NCI-H187 (cell line): ENCODE measurements at places on chromosomes 1 and 21.
A peak's percentile ranks its signal among the peaks of the same experiment; 100 is the strongest.

GRCh38 chr1:165351863-165352441, 4.6 kb downstream of the LMX1A start:
- no peak for DNase-seq

GRCh38 chr1:17591814-17592430, 52.4 kb downstream of the ARHGEF10L start:
- no peak for DNase-seq

DNA sequence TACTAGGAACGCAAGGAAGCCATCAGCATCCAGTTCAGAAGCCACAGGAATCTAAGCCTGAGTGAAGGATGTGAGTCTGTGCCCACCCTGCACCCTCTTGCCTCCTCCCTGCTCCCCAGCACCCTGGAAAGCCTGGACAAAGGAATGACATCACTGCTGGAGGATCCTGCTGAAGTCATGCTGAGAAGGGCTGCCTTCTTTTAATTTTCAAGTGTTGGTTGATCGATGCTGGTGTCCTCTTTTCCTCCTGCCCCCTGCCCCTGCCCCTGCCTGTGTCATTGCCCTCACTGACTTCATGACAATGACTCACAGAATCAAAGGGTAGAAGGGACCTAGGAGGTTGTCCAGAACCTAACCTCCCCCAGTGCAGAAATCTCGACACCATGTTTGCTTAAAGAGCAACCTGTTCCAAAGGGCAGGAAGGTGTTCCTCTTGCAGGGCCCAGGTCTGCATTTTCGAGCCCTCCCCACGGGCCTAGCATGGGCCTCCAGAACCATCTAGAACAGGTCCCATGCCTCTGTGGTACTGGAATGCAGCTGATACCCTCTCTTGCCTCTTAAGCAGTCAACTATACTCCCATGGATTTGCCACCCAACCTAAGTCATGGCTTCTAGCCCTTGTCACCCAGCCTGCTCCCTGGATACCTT, 9.6 kb downstream of the DHRS3 start:
- DNase-seq = no peak

GRCh38 chr1:25706146-25707089, 89.8 kb downstream of the MAN1C1 start:
- DNase-seq = peak; percentile 22

GRCh38 chr1:116934586-116935207, 25.0 kb downstream of the PTGFRN start:
- no peak for DNase-seq

DNA sequence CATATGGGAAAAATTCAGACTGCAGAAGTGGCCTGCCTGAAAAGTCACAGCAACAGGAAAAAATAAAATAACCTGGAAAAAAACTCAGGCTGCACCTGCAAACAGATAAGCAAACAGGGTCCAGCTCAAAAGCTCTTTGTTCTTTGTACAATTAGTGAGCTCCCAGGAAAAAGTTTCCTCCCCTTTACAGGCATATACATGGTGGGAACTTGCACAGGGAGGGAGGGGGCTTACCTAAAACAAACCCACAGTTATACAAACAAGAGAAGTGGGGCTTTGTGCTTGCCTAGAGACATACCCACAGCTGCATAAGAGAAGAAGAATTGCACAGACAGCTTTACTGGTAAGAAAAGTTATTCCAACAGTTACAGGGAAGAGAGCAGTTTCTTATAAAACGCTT, 31.7 kb upstream of the COG2 start:
- no peak for DNase-seq

GRCh38 chr1:48617252-48617651, 145.2 kb upstream of the SPATA6 start:
- no peak for DNase-seq

DNA sequence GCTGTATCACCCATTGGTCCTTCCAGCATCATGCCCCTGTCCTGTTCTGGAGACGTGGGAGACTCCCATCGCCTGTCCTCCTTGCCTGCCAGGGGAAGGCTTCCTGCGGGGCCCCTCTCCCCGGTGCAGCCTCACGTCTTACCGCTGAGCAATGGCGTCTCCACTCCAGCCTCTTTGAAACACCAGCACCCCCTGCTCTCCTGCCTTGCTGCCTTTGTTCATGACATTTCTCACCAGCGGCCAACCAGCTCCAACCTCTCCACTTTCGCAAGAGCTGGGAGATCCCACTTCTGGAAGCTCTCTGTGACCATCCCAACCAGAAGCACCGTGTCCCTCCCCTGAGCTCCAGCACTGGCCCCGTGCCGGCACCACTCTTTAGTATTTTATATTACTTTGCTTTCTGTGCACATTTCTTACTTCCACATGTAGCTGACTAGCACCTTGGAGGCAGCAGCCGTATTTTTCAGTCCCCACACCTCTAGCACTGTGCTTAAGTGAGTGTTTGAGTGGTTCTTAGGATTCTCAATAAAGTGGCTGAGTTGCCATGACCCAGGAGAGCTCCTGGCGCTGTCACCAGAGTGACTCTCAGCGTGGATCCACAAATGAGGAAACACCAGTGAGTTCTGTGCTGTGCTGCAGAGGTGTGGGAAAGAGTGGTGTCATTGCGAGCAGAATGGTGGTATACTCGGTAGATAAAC, 83.5 kb downstream of the ATP5PO start:
- peak; percentile 25 for DNase-seq

DNA sequence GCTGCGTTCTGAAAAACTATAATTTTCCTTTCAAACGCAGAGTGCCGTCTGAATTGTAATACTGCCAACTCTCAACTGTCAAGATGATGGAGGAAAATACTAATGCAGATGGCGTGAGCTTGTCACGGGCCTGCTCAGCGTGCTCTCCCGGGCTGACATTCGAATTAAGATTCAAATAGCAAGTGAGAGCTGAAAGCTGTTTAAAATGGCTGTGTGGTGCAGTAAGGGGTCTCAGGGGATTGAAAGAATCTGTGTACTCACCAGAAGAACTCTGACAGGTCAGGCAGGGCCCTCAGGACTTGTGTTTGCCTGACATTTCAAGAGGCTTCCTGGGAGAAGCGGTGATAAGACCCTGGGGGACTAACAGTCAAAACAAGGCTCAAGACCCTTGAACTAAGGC, 33.1 kb downstream of the ZMYND12 start:
- DNase-seq = peak; percentile 58

DNA sequence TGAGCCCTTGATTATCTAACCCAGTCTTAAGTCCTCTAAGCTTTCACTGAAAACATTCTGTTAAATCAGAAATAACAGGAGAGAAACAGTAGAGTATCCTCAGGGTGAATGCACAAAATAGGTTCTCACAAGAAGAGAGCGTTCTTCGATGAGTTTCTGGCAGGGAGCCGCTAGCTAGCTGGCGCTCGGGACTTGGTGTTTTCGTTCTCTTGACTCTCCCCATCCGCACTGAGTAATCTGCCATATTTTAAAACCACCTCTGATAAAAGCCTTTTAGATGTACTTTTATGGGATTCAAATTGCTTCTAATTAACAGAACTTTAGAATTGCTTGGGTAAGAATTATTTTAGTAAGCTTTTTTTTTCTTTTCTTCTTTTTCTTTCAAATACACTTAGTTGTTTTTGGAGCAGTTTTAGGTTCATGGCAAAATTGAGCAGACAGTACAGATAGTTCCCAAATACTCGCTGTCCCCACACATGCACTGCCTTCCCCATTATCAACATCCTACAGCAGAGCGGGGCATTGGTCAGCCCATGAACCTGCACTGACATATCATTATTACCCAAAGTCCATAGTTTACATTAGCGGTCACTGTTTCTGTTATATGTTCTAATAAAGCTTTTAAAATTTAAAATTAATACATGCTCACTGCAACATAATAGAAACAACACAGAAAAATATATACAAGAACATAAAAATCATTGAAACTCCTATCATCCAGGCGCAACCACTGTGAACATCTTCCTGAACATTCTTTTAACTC, 35.4 kb downstream of the PRDM2 start:
- DNase-seq = no peak
